Central memory CD4-positive, alpha-beta T cell (primary cell): ENCODE measurements at places on chromosomes 4 and X.

- DNase-seq, result no peak
Observed at GRCh38 chr4:113610537-113610936, 151.0 kb downstream of the CAMK2D start.

GRCh38 chr4:105946771-105947170 is 51.5 kb downstream of the NPNT start:
- DNase-seq, result no peak

DNA sequence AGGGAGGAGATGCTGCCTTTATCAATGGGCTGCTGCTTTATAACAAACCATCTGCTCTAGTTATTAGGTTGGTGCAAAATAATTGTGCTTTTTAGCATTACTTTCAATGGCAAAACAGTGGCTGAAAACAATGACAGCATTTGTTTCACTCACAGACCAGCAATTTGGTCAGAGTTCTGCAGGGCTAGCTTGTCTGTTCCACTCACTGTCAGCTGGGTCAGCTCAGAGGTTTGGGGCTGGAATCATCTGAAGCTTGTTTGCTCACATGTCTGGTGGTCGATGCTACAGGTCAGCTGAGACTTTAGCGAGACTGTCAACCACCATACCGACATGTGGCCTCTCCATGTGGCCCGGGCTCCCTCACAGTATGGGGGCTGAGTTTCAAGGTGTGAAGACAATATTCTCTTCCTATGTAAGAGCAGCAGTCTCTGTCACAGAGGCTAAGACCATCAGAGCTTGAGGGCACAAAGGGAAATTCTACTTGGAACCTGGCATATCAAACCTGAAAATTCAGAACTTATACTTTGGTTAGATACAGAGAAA is 81.3 kb upstream of the LIMCH1 start:
- no peak for DNase-seq

DNA sequence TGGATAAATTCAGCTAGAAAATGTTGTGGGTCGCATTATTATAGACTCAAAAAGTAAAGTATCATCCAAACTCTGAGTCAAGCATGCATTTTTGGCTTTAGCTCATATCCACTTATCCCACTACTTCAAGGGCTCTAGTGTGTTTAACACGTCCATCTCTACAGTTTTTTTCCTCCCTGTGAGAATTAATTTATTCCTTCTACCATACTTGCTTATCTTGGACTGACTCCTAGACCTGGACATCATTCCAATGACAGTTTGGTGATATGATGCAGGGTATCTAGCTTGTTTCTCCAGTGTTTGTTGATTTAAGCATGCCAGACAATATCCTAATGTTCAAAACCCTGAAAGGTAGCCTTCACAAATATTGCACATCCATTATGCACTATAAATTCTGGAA is 1037.1 kb upstream of the INTU start:
- DNase-seq, result no peak

DNA sequence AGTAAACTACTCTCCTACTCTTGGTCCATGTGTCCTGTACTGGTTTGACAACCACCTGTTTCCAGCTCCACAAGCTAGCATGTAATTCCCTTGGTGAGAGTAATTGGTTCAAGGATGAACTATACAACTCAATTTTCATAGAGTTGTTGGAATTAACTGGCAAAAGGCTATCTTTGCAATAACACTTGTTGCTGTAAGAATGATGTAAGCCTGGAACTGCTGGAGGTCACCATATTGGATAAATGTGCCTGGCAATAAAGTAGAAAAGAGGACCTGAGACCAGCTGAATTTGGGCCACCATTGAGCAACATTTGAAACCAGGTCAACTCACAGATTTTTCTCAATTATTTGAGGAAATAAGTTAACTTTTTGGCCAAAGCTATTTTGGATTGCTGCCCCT is 175.5 kb downstream of the CAMK2D start:
- no peak for DNase-seq

DNA sequence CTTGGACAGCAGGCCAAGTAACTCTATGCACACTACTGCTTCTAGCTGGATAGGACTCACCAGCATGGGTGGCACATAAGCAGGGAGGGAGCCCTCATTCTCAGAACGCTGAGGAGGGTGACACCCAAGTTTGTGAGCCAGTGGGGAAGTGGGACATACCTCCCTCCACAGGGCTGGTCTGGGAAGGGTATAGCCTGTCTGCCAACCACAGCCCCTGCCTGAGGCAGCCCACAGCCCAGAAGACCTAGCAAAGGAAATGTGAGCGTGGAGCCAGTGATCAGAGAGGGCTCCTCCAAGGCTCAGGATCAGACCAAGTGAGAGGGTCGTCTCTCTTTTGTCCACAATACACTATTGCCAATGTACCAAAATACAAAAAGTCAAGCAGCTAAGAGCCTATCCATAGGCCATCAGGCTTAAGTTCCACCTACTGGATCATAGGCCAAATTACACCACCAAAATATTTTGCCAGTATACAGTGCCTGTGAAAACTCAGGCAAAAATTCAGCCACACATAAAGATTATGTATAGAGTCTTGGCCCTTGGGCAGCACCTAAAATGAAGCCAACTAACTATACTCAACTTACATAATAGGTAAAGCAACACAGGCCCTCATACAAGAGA is 1203.1 kb downstream of the PCDH18 start:
- no peak for DNase-seq

GRCh38 chr4:155085843-155086530 is 122.4 kb upstream of the NPY2R start:
- DNase-seq, result no peak

- no peak for DNase-seq
Observed at GRCh38 chr4:126610933-126611332, 1021.8 kb upstream of the INTU start.

- no peak for DNase-seq
Observed at GRCh38 chr4:105944540-105944939, 49.3 kb downstream of the NPNT start.

- DNase-seq, result no peak
Observed at GRCh38 chr4:153095448-153096204, 108.6 kb upstream of the TRIM2 start.
